Amniotic epithelial cell (primary cell): ENCODE measurements at places on chromosomes 3 and 15.
A peak's percentile ranks its signal among the peaks of the same experiment; 100 is the strongest.

DNA sequence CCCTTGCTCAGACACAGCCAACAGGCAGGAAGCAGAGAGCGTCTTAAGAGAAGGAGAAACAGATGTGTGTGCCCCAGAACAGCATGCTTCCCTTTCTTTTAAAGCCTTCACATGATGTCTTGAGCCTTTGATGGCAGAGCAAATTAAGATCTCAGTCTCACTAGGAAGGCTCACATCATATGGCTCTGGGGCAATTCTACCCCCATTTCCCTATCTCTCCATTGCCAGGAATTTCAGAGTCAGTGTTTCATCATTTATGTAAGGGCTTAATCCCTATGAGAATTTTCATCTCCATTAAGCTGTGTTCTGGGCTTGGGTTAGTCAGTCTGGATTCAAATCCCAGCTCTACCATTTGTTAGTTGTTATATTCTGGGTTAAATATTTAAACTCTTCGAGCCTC is 41.4 kb upstream of the GLCE start:
- DNase-seq, result peak; percentile 54

GRCh38 chr3:72147600-72147999 is 362.7 kb upstream of the PROK2 start:
- no peak for DNase-seq

GRCh38 chr3:170471149-170471548 is 52.5 kb downstream of the CLDN11 start:
- DNase-seq, result no peak

- DNase-seq, result no peak
Measured at GRCh38 chr3:178137831-178138230, 398.4 kb upstream of the KCNMB2 start.

DNA sequence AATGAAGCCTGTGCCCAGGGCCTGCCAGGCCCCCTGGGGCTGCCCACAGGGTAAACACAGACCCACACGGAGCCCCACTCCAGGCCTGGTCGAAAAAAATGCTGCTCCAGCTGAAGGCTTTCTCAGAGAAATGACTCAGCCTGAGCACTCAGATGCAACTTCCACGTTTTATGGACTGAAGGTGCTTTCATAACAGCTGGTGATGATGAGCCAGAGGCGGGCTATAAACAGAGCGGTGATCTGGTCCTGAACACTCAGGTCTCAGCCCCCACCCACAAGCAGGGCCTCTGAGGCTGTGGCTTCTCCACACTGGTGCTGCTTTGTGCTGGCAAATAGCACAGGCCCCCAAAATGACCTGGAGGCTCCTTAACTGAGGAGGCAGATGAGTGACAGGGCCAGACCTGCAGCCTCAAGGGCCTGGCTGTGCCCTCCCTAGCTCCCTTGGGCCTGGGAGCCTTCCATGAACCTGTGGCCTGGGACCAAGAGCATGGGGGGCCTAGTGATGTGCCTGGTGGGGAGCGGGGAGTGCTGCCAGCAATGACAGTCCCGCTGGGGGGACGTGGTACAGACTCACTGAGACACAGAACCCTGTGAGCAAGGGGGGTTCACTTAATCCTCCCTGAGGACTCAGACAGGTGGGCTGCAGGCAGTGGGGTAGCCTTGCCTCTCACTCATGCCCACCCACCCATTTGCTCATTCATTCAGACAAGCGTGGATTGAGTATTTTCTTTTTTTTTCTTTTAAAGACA is 23.0 kb upstream of the FURIN start:
- peak; percentile 93 for DNase-seq

GRCh38 chr3:194867270-194867983 is 181.7 kb downstream of the FAM43A start:
- DNase-seq, result no peak

GRCh38 chr3:188605231-188605630 is 451.3 kb downstream of the LPP start:
- DNase-seq, result no peak

GRCh38 chr15:67762610-67763368 is 62.5 kb upstream of the SKOR1 start:
- peak; percentile 12 for DNase-seq

GRCh38 chr15:33190539-33190938 is 4.0 kb downstream of the FMN1 start:
- DNase-seq, result no peak

- no peak for DNase-seq
Measured at GRCh38 chr15:70439304-70439877, 324.0 kb downstream of the UACA start.

DNA sequence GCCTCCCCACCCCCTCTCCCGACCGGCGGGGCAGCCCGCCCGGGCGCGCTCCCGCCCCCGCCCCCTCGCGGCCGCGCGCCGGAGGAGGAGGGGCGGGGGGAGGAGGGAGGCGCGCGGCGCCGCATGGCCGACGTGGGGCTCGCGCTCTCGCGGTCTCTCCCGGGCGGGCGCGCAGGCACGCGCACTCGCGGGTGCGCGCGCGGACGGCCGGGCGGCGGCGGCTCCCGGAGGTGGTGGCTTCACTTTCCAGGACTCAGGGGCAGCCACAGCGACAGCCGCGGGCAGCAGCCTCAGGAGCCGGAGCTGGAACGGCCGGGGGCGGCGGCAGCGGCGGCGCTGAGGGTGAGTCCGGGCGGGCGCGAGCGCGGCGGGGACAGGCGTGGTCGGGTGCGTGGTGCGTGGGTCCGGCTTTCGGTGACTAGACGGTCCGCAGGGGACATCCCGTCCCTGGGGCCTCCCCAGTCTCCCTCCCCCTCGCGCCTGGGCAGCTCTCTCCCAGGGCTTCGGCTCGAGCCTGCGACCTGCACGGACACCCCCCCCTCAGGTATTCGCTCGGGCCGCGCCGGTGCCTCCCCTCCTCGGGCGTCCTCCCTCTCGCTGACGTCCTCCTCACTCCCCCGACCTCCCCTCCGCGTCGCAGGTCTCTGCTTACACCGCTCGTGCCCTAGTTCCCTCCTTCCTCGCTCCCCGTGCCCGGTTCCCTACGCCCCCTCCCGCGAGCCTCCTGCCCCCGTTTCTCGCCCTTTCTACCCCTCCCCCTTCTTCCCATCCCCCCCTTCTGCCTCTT is at the start of gene UBE2E2:
TSS of gene UBE2E2 (plus strand) at position 407 of the 787 bp plus-strand sequence.
- peak; percentile 49 for DNase-seq

GRCh38 chr3:179083977-179084376 is 12.4 kb upstream of the ZMAT3 start:
- no peak for DNase-seq

- DNase-seq, result no peak
Measured at GRCh38 chr15:78982736-78983135, 37.9 kb upstream of the CTSH start.

GRCh38 chr3:186882881-186883685 is 40.6 kb downstream of the ADIPOQ start:
- peak; percentile 57 for DNase-seq

GRCh38 chr3:48879307-48879993 is 19.2 kb downstream of the SLC25A20 start:
- DNase-seq, result no peak

- peak; percentile 68 for DNase-seq
Measured at GRCh38 chr15:70722266-70723121, 40.9 kb downstream of the UACA start.

DNA sequence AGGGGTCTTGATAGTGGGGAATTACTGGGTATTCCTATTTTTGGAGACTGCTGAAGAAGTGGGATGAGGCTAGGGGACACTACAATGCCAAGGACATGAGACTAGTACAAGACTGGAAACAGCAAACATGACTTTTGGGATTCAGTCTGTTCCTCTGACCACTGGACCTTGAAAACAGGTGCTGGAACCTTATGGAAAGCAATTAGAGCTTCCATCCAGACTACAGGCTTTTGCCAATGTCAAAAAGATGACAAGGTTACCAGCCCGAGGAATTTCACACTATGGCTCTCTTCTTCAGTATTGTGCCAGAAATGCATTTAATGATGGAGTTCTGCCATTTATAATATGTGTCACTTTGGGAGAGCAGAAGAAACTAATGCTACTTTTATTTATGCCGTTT is 282.6 kb downstream of the GAP43 start:
- DNase-seq, result no peak

DNA sequence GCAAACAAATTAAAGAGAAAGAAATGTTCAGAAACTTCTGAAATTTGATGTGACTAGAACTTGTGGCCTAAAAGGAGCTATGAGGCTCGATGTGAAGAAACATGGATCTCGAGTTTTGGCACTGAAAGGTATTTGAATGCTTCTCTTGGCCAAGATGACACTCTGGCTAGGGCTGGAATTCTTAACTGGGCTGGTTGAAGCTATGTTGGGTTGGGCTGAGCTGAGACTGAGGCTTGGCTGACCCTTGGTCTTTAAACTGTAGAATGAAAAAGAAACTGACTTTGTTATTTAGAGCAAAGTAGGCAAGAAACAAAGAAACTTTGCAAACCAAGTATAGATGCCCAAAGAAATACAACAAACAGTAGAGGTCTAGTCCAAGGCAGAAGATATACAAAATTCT is 28.1 kb upstream of the CLDN16 start:
- DNase-seq, result no peak

DNA sequence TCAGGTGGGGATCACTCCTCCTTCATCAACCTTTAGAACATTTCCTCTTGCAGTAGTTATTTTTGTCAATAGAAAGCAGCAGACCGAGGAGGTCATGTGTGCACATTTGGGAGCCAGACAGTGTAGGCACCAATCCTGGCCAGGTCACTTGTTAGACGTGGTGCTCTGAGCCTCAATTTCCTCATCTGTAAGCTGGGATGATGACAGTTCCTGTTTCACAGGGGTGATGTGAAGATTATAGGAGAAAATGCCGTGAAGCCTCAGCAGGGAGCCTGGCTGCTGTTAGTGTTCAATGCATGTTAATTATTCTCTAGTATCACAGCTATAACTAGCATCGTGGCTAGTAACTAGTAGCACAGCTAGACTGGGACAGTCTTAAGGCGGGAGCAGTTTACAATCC is 64.7 kb downstream of the ATP2B2 start:
- no peak for DNase-seq

- DNase-seq, result peak; percentile 51
Measured at GRCh38 chr15:76678766-76679165, 226.4 kb downstream of the SCAPER start.

- peak; percentile 66 for DNase-seq
Measured at GRCh38 chr3:167705840-167706239, 28.9 kb downstream of the PDCD10 start.
